Stimulated activated CD8-positive, alpha-beta memory T cell treated with anti-CD3 and anti-CD28 coated beads, Interleukin-15, amount 100 ng/mL, for 1 hour (primary cell): ENCODE measurements at places on chromosomes 3 and 15.

DNA sequence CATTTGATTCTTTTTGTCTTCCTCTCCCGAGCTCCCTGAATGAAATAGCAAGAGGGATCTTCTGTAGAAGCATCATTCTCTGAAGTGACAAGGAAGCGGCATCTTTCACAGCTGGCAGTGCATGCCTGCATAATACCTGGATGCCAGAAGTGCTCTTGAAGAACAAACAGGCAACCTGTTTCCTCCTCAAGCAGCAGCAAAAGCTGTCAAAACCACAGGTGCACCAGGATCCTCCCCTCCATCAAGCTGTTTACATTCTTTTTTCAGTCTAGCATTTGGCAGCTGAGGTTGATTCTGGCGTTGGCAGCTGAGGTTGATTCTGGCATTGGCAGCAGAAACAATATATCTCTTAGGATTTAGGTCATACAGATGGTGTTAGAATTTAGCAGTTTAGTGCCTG is 979.0 kb downstream of the TUSC7 start:
- no peak for DNase-seq

DNA sequence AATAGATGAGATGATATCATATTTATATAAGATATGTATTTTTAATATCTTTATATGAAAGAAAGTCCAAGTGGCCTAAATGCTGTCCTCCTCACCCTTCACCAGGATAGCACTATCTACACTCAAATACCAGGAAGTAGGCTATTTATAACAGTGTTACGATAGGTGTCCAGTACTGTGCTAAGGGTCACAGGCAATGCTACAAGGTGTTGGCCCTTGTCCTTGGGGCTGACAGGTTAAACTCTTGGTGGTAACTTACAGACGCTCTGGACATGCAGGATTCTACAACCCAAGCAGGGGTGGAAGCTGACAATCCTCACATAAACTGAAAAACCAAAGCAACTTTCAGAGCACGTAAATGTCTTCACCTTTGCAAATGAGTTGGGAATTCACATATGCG is 22.3 kb downstream of the NCEH1 start:
- DNase-seq, result no peak

GRCh38 chr3:191873736-191874135 is 412.8 kb downstream of the PYDC2 start:
- no peak for DNase-seq

GRCh38 chr3:71453822-71454511 is 129.6 kb downstream of the FOXP1 start:
- no peak for DNase-seq

- no peak for DNase-seq
Measured at GRCh38 chr3:77160931-77161497, 121.1 kb downstream of the ROBO2 start.

DNA sequence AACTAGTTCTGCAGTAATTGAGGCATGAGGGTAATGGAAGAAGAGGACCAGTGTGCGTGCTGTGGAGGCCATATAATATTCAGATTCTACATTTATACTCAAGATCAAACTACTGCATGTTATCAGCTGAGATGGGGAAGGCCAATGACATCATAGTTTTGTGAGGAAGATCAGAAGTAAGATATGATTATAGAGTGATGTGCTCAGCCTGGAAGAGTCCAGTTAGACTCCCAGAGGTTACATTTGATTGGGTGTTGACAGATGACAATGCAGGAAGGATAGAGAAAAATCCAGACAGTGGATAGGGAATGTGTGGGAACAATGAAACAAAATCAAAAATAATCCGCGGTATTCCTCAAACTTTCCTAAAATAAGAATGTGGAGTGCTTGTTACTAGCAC is 35.4 kb downstream of the GOLIM4 start:
- no peak for DNase-seq

- no peak for DNase-seq
Measured at GRCh38 chr15:25846377-25846776, 16.8 kb downstream of the ATP10A start.

GRCh38 chr3:42699511-42699971 is 3.1 kb downstream of the HHATL start:
- no peak for DNase-seq

GRCh38 chr3:13414040-13414729 is 5.9 kb downstream of the NUP210 start:
- DNase-seq, result no peak
